ENCODE measurements at places on chromosomes 4 and X. TPM values are rescaled to one million over a fixed set of nuclear protein-coding genes. Genes with fewer than 3 reads are reported as not detected.

Gene RRH
- total RNA-seq, result 0.27 TPM

Gene DCX
- total RNA-seq, result not detected

Gene XAGE1A
- not detected for total RNA-seq

Gene TLR6
- 2.2 TPM for total RNA-seq

DNA sequence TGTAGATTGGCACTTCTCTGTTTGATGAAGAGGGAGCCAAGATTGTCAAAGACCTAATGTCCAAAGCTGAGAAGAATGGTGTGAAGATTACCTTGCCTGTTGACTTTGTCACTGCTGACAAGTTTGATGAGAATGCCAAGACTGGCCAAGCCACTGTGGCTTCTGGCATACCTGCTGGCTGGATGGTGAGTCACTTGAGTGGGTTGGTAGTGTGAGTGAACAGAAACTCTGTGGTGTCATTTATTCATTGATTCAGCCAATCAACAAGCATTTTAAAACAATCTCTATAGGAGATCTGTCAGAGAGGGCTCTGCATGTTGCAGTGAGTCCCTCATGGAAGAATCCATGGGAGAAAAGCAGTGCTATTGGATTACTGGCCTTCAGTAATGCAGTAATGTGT lies 16.3 kb downstream of the TAF9B start:
- no peak for DNase-seq

DNA sequence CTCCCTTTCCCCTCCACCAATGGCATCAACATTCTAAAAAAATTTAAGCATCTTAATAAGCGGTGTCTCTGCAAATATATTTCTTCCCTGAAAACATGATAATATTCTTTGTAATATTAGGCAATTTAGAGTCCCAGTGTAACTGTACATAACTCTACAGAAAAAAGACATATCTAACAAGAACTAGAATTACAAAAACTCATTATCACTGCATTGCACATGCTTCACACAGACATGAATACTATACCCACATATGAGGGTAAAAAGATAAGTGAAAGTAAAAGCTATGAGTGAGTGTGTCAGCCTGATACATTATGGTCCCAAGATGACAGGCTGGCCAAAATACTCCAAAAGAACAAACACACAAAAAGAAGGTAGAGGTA lies 2.4 kb upstream of the FGB start:
- DNase-seq, result no peak

DNA sequence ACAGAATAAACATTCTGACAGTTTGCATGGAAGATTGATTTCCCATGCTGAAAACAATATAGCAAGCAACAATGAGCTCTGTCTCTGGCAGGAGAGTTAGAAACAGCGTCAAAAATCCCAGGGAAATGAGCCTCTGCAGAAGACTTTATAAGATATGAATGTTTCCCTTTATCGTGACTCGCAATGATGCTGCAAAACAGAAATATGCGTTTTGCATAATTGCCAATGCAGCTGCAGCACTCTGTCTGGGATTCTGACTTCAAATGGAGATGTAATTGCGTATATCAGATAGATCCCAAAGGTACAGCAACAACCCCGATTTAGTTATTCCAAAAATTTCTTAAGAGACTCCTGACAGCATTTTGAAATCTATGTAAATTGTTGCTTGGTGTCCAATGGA lies 702.4 kb upstream of the EPHA5 start:
- DNase-seq, result no peak

GRCh38 chr4:140871368-140871767 lies 115.2 kb upstream of the TBC1D9 start:
- DNase-seq, result no peak

- no peak for DNase-seq
Observed at GRCh38 chrX:40004921-40005291, 92.9 kb downstream of the BCOR start.

- DNase-seq, result no peak
Observed at GRCh38 chr4:74311696-74312313, 3.5 kb downstream of the EPGN start.

DNA sequence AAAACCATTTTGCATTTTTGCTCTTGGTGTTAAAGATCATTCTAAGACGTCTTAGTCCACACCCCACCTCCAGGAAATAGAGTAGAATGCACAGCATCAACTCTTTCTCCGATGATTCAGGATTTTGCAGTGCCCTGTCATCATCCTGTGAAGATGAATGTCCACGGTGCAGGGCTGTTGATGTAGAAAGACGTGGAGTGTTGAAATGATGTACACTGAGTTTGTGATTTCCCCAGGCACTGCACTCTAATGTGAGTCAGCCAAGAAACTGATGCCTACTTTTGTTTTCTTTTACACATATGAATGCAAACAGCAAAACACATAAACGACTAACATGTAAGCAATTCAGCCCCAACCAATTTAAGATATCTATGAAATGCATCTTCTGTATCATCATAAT lies 10.5 kb downstream of the LGI2 start:
- no peak for DNase-seq

GRCh38 chrX:40468033-40468846 lies 112.5 kb upstream of the ATP6AP2 start:
- DNase-seq, result no peak

DNA sequence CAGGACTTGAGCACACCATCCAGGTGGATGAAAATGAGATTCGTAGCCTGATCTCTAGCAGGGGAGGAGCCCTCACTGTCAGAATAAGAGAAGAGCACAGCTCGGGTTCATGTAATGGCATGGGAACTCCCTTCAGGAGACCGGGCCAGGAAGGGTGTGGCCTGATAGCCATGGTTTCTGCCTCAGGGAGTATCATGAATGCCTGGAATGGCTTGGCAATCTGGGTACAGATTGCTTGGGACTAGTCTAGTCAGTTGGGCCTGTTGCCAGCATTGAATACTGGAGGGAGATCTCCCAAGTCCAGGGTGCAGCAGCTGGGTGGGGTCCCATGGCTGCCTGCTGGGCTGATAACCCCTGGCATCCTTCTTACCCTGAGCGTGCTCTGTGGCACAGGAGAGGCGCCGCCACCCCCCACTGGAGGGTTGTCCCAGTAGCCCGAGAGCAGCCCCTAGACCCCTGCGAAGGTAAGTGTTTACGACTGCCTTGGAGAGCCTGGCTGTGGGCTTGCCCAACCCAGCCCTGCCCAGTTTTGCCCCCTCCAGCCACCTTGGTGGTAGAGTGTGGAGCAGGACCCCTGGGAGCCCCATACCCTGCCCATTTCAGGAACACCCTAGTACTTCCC lies 298.8 kb downstream of the TEX13A start:
- DNase-seq, result no peak

DNA sequence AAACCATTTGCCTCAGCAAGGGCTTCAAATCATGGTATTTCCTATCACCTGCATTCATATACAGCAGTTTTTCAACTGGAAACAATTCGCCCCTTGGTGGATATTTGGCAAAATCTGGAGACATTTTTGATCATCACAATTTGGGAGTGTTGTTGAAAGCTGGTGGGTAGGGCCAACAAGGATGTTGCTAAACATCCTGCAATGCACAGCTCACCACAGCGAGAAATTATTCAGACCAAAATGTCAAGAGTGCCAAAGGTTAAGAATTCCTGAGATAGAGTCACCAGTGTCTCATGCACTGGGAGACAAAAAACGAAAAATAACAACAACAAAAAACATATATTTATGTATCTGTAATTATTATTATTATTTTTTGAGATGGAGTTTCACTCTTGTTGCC lies 435.2 kb upstream of the CTSO start:
- DNase-seq, result no peak

- no peak for DNase-seq
Observed at GRCh38 chr4:6875431-6875831, 34.2 kb upstream of the TBC1D14 start.

DNA sequence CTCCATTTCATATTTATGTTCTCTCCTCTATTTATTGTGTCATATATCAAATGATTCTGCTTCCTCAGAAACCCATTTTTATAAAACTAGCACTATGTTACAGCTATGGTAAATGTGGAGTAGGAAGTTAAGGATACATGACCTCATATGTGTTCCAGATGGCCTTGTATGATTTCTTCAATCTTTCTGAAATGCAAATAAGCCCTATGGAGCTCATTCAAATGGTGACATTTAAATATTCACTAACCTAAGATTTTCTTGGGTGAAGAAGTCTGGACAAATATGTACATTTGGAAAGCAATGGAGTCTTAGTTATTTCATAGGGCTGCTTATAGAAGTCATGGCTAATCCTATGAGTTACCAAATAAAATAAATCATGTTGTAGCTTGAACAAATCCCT lies 782.5 kb downstream of the STPG2 start:
- DNase-seq, result no peak

- DNase-seq, result no peak
Observed at GRCh38 chr4:81827577-81828202, 356.0 kb upstream of the RASGEF1B start.

- no peak for DNase-seq
Observed at GRCh38 chr4:3255611-3256186, 6.7 kb downstream of the MSANTD1 start.

DNA sequence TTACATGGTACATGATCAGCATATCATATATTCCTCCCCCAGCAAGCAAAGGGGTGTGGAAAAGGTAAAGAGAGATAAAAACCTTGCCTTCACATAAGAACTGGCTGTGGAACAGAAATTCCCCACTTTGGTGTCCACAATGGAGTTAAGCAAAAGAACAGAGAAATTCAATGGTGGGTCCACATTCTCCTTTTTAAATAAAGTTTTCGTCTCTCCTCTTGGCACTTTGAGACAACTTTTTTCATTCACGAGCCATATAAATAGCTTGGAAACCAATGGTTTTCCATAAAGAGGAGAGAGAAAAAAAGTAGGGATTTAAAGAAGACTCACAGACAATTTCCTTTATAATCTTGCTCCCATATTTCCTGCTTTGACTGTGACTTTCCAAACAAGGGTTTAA lies 148.1 kb downstream of the TSPAN5 start:
- no peak for DNase-seq

- DNase-seq, result no peak
Observed at GRCh38 chr4:98686847-98687246, 28.4 kb upstream of the TSPAN5 start.

DNA sequence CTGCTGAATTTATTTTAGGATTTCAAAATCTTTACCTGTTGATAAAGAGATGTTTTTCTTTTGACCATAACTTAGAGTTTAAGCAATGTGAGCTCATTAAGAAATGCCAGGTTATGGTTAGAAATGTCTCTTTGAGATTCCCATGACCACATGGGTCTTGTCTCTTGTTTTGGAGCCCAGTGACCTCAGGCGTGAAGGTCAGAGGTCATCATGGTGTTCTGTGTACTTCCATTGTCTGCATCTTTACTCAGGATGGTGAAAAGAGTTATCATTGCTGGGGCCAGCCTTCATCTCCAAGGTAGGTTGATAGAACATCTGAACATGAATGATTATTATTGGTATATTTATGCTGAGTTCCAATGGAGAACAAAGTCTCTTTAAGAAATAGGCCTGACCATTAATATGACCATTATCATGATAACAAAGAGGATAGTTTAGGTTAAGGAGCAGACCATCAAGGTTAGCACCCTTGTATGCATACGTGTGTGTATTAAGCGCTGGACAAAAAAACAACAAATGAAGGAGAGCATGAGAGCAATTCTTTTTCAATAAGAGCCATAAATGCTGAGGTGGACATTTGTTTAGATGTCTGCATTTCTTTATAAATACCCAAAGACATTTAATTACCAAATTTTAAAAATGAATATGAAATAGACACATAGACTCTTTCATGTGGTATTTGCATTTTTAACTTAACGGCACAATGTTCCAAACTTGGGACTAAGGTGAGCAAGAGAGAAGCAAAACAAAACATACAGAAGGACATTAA lies 120.6 kb upstream of the PAQR3 start:
- DNase-seq, result no peak

DNA sequence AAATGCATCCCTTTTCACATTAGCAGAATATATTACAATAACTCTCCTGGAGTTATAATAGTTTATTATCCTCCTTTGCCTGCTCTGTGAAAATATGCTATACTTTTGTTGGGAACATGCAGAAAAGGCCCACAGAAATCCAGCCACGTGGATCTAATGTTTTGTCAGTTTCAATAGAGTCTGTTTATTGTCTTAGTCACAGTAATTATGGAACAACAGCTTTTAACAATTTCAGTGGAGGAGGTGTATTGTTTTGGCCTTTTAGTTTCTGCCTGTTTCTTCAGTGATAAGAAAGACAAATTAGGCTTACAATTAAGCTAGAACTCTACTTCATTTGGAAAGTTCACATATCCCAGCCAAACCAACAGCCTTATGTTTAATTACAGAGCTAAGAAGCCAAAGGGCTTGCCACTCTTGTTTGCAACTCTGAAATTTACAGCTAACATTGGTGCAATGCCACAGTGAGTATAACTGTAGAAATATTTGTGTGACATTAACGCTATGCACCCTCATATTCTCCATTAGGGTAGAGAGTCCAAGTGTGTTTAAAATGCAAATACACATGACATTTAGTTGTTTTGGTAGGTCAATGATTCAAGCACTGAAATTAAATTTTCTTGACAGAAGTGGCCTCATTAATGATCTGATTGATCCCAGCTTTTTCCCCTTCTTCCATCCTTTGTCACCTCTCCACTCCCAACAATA lies 175.8 kb downstream of the USP46 start:
- no peak for DNase-seq

- DNase-seq, result no peak
Observed at GRCh38 chr4:21678711-21679110, 269.9 kb downstream of the KCNIP4 start.

DNA sequence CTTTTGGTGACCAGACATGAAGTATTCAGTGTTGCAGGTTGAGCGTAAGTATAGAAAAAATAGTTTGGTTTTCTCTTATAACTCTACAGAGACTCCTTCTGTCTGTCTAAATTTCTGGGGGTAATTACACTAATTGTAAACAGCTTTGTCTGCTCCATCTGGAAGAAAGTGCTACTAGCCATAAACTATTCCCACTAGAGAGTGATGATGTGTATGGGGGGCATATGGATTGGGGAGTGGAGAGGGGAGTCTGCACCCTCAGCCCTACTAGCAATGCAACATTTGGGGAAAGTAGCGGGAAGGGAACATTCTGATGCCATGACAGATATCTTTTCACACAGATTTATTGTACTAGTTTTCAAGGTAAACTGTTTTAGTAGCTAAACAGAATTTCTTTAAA lies 549.7 kb downstream of the TRIML1 start:
- no peak for DNase-seq

GRCh38 chr4:154305616-154306015 lies 186.0 kb downstream of the DCHS2 start:
- no peak for DNase-seq
